ENCODE measurements at places on chromosomes 13 and 19.

GRCh38 chr13:42497798-42498197 lies 76.2 kb upstream of the TNFSF11 start:
- no peak for DNase-seq

DNA sequence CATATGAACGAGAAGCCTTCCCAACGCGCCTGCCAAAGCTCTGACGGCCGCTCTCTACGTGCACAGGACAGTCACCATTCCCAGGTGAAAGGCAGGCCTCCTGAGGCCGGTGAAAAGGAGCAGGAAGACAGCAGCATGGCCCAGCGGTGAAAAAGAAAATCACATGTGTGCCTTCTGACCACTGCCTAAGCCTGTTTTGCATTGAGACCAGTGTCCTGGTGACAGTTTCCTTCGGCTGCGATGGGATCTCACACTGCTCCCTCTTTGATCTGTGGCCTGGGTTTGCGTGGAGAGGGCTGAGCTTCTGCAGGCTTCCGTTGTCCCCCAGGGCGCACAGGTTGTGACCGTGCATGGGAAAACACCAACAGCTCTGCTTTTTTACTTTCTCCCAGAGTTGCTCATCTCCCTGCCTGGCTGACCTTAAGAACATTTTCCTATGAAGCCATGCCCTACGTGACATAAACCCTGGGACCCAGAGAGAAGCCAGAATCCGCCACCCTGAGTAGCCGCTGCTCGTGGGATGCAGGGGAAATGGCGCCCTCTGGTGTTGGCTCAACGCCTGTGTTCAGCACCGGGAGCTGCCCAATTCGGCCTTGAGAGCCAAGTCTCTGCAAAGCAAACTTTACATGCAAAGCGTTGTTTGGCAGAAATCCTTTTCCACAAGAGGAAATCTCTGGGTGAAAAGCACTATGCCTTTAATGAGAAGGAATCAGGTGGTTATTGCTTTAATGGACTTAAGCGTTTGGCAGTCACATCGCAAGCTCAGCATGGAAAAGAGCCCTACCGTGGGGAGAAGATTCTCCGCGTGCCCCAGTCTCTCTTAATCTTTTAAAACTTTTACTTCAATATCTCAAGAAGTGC lies 112.2 kb upstream of the GPR12 start:
- DNase-seq: peak; percentile 71

DNA sequence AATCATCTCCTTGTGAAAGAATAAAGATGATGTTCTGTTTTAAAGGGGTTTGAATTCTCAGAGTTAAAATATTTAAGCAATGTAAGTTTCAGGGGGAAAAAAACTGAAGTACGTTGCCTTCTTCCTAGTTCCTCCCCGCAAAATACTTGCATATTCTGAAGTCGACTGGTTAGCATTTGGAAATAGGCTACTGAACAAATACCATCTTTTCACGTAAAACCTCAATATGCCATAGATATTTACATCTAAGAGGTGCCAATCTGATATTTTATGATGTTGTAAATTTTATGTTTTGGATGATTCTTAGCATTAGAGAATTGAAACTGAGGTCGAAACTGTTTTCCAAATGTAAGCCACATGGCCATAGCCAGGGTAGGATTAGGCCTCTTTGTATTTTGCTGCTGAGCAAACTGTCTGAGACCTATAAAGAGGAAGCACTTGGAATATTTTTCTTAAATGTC lies 138.3 kb downstream of the FLT1 start:
- no peak for DNase-seq

DNA sequence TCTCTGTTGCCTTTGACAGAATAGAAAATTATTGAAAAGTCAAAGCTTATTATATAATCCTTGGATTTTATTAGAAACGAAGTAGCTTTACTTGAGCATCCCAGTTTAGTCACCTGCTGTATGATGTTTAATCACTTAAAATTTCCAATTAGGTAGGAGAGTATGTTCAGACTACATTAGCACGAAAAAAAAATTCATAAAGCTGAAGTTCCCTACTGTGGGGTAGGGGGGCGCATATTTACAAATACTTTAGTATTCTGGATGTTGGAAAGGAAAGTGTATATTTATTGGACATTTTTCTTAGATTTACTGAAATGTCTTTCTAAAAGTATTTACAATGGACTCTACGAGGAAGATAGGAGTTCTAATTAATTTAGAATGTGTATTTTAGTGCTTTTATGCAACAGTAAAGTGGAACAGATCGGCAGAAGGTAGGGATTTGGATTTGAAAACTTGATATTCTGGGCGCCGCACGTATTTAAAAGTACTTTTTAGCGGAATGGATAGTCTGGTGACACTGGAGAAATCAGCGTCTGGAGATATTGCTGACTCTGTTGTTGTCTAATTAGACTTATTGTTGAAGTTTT lies 1.9 kb downstream of the CDK8 start:
- no peak for DNase-seq

DNA sequence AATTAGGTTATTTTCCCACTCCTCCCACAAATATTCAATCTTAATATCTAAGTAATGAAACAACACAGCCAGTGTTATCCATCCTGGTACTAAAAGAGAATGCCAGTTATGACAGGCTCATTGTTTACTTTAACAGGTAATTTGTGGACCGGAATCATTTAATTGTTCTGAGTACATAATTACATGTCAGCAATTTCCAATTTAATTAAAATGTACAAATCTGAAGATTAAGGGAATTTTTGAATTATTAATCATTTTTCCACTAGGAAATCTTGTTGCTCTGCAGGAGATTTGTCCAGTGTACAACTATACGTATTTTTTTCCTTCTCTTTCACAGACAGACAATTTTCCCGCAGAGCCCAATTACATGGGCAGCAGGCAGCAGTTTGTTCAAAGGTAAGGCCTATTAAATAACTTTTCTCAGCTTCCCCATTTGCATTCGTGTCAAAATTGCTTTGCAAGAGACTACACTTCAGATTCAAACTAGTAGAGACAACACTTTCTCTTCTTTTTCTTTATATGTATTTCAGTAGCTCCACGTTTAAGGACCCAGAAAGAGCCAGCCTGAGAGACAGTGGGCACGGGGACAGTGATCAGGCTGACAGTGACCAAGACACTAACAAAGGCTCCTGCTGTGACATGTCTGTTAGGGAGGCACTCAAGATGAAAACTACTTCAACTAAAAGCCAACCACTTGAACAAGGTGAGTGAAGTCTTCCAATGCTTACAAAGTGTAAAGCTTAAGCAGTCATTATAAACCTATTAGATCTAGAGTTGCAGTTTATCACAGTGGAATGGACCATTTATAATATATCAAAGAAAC lies 34.8 kb downstream of the PCDH17 start:
- DNase-seq: no peak

DNA sequence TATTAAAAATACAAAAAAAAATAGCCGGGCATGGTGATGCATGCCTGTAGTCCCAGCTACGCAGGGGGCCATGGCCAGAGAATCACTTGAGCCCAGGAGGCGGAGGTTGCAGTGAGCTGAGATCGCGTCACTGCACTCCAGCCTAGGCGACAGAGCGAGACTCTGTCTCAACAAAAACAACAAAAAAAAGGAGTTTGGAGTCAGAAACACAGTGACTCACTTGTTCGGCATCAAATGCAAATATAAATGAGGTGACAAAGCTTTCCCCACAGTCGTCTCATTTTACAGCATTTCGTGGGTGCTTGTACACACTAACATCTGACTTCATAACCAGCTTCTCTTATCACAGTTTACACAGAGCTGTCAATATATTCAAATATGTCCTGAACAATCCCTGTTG lies 11.0 kb downstream of the ZNF665 start:
- DNase-seq: no peak

GRCh38 chr19:48990400-48990799 lies 2.7 kb downstream of the GYS1 start:
- no peak for DNase-seq

DNA sequence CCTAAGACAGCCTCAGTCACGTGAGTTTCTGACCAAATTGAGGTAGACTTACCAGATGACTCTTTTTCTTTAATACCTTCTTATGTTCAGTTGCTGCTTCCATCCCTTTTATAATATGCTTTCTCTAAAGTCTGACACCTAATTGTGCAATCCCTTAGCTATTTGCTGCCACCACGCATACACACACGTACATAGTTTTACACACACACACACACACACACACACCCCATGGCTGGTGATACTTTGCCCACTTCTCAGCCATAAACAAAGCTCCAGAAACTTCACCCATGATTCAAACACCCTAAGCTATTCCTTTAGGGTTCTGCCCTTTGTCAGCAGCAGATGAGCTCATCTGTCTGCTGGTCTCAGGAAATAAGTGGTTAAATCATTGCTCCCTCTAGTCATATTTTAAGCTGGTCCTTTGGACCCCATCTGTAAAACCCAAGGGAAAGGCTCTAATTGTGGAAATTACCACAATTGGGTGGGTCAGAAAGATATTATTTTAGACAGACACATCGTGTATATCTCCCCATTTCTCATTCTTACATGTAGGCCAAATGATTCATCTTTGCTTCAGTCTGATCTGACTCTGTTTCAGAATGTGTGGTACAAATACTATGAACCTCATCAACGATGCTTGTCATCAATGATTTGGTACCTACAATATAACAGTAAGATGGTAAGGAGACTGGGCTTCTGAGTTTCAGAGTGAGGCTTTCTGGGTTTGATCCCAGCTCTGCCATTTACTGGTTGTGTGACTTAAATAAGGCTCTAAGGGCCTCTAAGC lies 69.2 kb downstream of the NALCN start:
- DNase-seq: peak; percentile 10

DNA sequence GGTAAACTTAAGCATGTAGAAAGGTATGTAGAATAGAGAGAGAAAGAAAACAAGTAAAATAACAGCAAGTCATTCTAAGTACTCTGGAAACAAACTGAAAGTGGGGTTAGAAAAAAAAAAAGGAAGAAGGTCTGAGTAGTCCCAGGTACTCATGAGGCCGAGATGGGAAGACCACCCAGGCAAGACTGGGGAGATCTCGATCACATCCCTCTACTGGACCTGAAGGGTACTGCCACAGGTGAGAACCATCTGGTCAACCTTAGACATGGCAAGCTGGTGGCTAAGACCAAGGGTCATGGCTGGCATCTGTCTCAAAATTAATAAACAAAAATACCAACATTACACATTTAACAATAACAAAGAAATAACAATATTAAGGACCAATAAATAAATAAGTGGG lies 36.3 kb upstream of the ZNF724 start:
- DNase-seq: no peak

GRCh38 chr19:47826800-47827199 lies 5.1 kb downstream of the CRX start:
- no peak for DNase-seq

GRCh38 chr19:46321653-46322052 lies 24.8 kb downstream of the HIF3A start:
- DNase-seq: no peak

DNA sequence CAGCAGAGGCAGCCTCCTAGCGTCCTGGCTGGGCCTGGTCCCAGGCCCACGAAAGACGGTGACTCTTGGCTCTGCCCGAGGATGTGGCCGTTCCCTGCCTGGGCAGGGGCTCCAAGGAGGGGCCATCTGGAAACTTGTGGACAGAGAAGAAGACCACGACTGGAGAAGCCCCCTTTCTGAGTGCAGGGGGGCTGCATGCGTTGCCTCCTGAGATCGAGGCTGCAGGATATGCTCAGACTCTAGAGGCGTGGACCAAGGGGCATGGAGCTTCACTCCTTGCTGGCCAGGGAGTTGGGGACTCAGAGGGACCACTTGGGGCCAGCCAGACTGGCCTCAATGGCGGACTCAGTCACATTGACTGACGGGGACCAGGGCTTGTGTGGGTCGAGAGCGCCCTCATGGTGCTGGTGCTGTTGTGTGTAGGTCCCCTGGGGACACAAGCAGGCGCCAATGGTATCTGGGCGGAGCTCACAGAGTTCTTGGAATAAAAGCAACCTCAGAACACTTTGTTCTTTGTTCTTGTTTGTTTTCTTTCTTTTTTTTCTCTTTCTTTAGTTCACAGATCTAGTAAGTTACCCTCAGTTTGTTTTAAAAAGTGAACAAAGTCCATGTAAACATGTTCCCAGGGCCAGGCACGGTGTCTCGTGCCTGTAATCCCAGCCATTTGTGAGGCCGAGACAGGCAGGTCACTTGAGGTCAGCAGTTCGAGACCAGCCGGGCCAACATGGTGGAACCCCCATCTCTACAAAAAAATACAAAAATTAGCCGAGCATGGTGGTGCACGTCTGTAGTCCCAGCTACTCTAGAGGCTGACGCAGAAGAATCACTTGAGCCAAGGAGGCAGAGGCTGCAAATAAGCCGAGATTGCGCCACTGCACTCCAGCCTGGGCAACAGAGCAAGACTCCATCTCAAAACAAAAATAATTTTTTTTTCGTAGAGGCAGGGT lies 10.2 kb downstream of the ANGPTL4 start:
- peak; percentile 2 for DNase-seq

DNA sequence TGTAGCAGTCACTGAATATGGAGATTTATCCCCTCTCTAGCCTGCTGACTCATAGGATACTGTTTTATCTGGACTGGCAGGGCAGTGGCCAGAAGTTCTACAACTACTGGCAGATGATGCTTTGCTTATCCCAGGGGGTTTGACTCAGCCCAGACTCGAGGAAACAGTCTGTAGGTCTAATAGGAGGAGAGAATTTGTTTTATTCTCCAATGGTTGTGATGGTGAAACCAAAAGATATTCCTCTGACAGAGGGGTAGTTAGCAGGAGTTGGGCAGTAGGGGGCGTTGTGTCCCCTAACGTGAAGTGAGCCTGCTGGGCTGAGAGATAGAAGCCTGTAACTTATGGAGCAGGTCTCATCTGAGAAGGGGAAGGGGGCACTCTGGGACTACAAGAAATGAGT lies 74.9 kb downstream of the WTIP start:
- peak; percentile 20 for DNase-seq

- no peak for DNase-seq
These were observed 15.1 kb downstream of the CSNK1G2 start for GRCh38 chr19:1956122-1956494.

GRCh38 chr19:32869966-32870573 lies 503 bp upstream of the SLC7A9 start:
- DNase-seq: no peak

GRCh38 chr13:63944911-63945310 lies 2529.3 kb upstream of the PCDH20 start:
- no peak for DNase-seq

GRCh38 chr19:5624018-5624663 lies 1.3 kb downstream of the SAFB start:
- DNase-seq: peak; percentile 33

DNA sequence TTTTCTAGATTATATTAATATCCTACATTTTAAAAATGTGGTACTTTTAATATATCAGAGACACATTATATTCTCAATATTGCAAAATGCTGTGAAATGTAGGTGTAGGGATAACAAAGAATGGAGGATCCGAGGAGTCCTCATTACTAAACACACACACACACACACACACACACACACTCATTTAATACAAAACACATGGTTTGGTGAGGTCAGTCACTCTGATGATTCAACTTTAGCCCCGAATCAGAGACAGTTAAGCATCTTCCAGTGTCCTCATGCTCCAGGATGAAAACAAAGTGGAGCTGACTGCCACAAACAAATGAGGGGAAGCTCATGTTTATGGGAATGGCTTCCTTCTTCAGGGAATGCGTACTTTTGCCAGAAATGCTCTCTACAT lies 147.5 kb downstream of the CYSLTR2 start:
- DNase-seq: peak; percentile 77
